Naive B cell (primary cell): ENCODE measurements at places on chromosomes 12 and 14.

DNA sequence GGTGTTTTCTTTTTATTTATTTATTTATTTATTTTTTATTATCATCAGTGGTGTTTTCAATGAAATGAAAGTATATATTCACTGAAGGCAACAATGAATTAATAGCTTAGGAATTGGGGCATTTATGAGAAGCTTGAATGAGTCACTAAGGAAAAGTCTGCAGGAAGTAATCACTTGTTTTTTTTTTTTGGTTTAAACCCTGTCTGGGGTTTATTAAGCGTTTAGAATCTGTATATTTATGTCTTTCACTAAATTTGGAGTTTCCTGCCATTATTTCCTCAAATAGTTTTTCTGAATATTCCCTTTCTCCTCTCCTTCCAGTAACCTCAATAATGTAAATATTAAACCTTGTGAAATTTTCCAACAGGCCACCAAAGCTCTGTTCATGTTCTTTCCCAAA is 85.5 kb downstream of the TESC start:
- DNase-seq = no peak
- no peaks in the 10 kb centered on the region for H3K27me3 ChIP-seq
- H3K4me1 ChIP-seq = no peaks in the 10 kb centered on the region
- peaks cover 68% of the 10 kb centered on the region for H3K36me3 ChIP-seq

- H3K4me1 ChIP-seq = peaks cover 6% of the 10 kb centered on the region
- peak overlapping the region; percentile 3 for H3K27ac ChIP-seq
- H3K36me3 ChIP-seq = peaks cover 21% of the 10 kb centered on the region
- no peaks in the 10 kb centered on the region for H3K27me3 ChIP-seq
- DNase-seq = no peak
These were observed 10.7 kb downstream of the LLPH start for GRCh38 chr12:66119870-66120241.

DNA sequence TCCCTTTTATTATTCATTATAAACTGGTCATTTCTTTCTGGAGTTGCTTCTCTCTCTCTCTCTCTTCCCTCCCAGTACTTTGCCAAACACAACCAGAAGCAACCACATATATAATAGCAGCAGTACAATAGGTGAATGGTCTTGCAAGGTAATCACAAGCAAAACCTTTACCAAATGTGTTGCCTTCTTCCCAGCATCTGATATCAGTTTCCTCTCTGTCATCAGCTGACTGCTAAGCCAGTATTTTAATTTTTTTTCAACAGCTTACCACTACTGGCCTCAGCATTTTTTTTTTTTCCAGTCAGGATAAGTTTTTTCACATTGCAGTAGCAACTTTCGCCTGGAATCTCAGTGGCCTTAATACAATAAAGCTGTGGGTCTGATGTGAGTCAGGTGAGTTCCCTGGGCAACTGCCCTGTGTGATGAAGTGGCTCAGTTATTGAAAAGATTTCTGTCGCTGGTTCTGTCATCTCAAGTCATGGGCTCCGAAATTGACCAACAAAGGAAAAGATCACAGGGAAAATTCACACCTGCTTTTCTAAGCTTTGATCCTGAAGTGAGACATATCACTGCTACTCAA is 282.5 kb upstream of the AMIGO2 start:
- peak overlapping the region; percentile 99 for H3K27ac ChIP-seq
- H3K36me3 ChIP-seq = peaks cover 8% of the 10 kb centered on the region
- no peaks in the 10 kb centered on the region for H3K27me3 ChIP-seq
- peaks cover 49% of the 10 kb centered on the region for H3K4me1 ChIP-seq
- H3K4me3 ChIP-seq = peak overlapping the region; percentile 77

- DNase-seq = no peak
- peaks cover 9% of the 10 kb centered on the region for H3K36me3 ChIP-seq
- H3K4me1 ChIP-seq = peaks cover 27% of the 10 kb centered on the region
- no peak overlapping the region for H3K27ac ChIP-seq
- H3K4me3 ChIP-seq = no peak overlapping the region
These were observed 312.9 kb downstream of the ITPR2 start for GRCh38 chr12:26520109-26520508.

DNA sequence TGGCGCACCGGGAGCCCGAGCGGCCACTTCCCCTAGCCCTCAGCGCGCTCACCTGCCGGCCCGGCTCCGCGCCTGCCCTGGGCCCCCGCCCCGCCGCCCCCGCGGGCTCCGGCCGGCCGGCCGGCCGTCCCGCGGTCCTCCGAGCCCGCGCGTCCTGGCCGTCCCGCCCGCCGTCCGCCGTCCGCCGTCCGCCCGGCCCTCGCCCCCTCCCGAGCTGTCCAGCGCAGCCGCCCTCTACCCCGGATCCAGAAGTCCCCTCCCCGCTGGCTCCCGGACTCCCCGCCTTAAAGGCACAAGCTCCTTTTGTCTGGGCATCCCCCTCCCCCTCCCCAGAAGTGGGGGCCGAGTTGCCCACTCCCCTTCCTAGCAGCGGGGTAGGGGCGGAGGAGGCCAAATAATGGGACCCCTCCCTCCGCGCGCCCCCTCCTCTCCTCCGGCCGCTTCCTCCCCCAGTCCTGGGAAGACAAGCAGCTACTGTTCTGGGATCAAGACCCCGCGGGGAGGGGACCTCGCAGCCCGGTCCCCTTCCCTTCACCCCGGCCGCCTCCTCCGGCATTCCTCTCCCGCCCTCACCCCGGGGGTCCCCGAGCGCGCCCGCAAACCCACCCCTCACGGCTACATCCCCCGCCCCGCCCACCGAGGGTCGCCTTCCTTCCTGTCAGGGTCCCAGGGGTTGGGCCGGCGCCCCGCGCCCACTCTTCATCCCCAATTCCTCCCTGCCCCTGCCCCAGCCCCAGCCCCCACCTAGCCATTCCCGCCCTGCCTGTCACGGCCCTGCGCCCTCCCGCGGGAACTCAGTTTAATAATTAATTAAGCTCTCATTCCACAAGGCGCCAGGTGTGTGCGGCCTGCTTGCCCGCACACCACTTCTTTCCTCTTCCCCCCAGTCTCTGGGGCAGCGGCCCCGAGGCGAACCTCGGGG is at the start of gene ADCY6:
Gene ADCY6, minus strand, starts transcription at position 236 of the 922 bp plus-strand sequence. CDS start 5,655 bp downstream, outside the sequence.
- peak within 1 kb of the TSS; percentile 64 for H3K4me3 ChIP-seq
- peak within 1 kb of the TSS; percentile 80 for H3K27ac ChIP-seq
- DNase-seq = no peak
- H3K27me3 ChIP-seq = peaks cover 57% of the 10 kb centered on the region
- H3K4me1 ChIP-seq = peaks cover 11% of the 10 kb centered on the region
- no peaks in the 10 kb centered on the region for H3K36me3 ChIP-seq

GRCh38 chr14:60756847-60757246 is 22.3 kb downstream of the MNAT1 start:
- H3K4me3 ChIP-seq = no peak overlapping the region
- peaks cover 11% of the 10 kb centered on the region for H3K36me3 ChIP-seq
- H3K4me1 ChIP-seq = peaks cover 25% of the 10 kb centered on the region
- no peak for DNase-seq

GRCh38 chr14:104425171-104425681 is 154.3 kb upstream of the C14orf180 start:
- no peak for DNase-seq
- H3K36me3 ChIP-seq = no peaks in the 10 kb centered on the region
- peaks cover 24% of the 10 kb centered on the region for H3K27me3 ChIP-seq
- H3K4me1 ChIP-seq = no peaks in the 10 kb centered on the region

GRCh38 chr12:125001636-125002035 is 8.2 kb downstream of the BRI3BP start:
- H3K27me3 ChIP-seq = no peaks in the 10 kb centered on the region
- H3K36me3 ChIP-seq = peaks cover 5% of the 10 kb centered on the region
- no peak overlapping the region for H3K4me3 ChIP-seq
- H3K4me1 ChIP-seq = peaks cover 25% of the 10 kb centered on the region
- no peak for DNase-seq

GRCh38 chr12:117854339-117855012 is 114.3 kb downstream of the KSR2 start:
- DNase-seq = no peak
- H3K4me3 ChIP-seq = no peak overlapping the region
- peaks cover 6% of the 10 kb centered on the region for H3K27me3 ChIP-seq
- no peaks in the 10 kb centered on the region for H3K36me3 ChIP-seq
- H3K4me1 ChIP-seq = no peaks in the 10 kb centered on the region
- H3K27ac ChIP-seq = no peak overlapping the region

- H3K27ac ChIP-seq = peak overlapping the region; percentile 84
- H3K27me3 ChIP-seq = no peaks in the 10 kb centered on the region
- H3K36me3 ChIP-seq = no peaks in the 10 kb centered on the region
- peaks cover 39% of the 10 kb centered on the region for H3K4me1 ChIP-seq
- H3K4me3 ChIP-seq = no peak overlapping the region
These were observed 208.2 kb downstream of the DAD1 start for GRCh38 chr14:22380571-22381407.

DNA sequence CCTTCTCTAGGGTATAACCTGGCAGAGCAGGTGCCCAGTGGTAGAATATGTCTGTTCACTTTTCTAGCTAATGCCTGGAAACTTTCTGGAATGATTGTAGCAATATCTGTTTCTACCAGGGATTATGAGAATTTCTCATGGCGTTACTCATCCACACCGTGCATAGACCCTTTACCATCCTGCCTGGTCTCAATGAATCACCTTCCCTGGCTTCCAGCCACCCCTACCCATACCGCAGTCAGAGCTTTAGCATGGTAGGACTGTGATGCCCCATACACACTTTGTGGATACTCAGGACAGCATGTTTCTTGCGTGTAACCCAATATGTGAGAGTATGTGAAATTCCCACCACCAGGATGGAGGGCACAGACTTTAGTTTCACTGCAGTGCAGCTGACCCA is 45.4 kb downstream of the TUNAR start:
- H3K4me1 ChIP-seq = no peaks in the 10 kb centered on the region
- no peak overlapping the region for H3K27ac ChIP-seq

DNA sequence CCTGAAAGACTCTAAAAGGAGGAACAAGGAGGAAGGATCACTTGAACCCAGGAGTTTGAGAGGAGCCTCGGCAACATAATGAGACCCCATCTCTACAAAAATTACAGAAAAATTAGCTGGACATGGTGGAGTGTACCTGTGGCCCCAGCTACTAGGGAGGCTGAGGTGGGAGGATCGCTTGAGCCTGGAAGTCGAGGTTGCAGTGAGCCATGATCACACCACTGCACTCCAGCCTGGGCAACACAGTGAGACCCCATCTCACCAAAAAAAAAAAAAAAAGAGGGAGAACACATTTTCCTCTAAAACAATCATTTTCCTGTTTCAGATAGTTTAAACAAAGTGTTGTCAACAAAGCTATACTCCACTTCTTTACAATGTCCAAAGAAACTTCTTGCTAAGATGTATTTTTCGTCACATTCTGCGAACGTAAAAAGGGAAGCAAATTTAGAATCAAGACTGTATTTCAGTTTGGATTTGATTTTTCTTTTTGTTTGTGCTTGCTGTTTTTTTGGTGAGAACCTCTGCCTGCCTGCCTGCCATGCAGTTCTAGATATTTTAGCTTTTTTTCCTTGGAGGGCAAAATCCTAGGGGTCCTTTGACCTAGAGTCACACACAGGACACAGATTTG is 5.1 kb downstream of the HCAR1 start:
- peaks cover 7% of the 10 kb centered on the region for H3K4me1 ChIP-seq
- no peaks in the 10 kb centered on the region for H3K36me3 ChIP-seq
- no peak for DNase-seq
- H3K27me3 ChIP-seq = no peaks in the 10 kb centered on the region
- H3K27ac ChIP-seq = peak overlapping the region; percentile 29

DNA sequence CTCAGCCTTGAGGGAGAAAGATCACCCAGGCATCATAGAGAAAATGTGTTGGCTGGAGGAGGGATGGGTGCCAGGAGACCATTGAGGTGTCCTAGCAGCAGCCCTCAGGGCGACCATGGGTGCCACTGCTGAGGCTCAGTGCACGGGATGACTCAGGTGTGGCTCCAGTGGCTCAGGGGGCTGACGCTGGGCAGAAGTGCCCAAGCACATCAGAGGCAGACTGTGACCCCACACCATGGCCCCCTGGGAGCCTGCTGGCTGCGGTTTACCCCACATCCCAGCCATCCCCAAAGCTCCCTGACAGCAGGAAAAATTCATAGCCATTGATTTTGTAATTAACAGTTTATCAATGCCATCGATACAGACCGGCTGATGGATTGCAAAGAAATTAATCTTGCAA is 120.7 kb downstream of the ESRRB start:
- DNase-seq = no peak
- no peaks in the 10 kb centered on the region for H3K36me3 ChIP-seq
- no peak overlapping the region for H3K27ac ChIP-seq
- H3K27me3 ChIP-seq = peaks cover 13% of the 10 kb centered on the region
- H3K4me1 ChIP-seq = no peaks in the 10 kb centered on the region

- H3K27me3 ChIP-seq = no peaks in the 10 kb centered on the region
- H3K4me1 ChIP-seq = no peaks in the 10 kb centered on the region
- no peak overlapping the region for H3K4me3 ChIP-seq
- no peaks in the 10 kb centered on the region for H3K36me3 ChIP-seq
These were observed 207.8 kb upstream of the FAR2 start for GRCh38 chr12:28941248-28941647.

DNA sequence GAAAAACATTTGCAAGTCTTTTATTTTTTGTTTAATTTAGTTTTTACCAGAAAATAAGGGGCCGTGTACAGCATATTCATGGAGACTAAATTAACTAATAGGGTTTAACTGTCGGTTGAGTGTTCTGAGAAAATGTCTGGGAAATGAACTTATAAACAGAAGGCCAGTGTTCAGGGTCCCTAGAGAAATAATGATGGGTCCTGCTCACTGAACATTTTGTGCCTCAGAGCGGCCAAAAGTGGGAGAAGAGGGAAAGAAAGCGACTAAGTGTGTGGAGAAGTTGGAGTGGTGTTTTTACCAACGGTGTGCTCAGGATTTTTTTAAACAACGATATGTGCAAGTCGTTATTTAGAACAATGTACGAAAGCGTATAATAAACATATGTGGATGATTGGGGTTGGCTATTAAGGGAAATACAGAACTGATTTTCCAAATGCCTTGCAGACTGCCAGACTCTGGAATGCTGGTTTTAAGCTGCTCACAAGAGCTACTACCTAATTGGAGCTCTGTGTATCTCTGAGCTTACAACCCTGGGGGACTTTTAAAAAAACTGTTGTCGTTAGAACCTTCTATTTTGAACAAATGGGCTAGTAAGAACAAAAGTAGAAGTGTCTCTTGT is 166.7 kb downstream of the SLC38A4 start:
- H3K36me3 ChIP-seq = peaks cover 6% of the 10 kb centered on the region
- no peak overlapping the region for H3K27ac ChIP-seq
- H3K4me3 ChIP-seq = peak overlapping the region; percentile 26
- H3K27me3 ChIP-seq = no peaks in the 10 kb centered on the region
- peaks cover 20% of the 10 kb centered on the region for H3K4me1 ChIP-seq
